ENCODE measurements at places on chromosomes 2 and 18.

GRCh38 chr2:8515864-8516533 lies 165.9 kb upstream of the ID2 start:
- DNase-seq: no peak

DNA sequence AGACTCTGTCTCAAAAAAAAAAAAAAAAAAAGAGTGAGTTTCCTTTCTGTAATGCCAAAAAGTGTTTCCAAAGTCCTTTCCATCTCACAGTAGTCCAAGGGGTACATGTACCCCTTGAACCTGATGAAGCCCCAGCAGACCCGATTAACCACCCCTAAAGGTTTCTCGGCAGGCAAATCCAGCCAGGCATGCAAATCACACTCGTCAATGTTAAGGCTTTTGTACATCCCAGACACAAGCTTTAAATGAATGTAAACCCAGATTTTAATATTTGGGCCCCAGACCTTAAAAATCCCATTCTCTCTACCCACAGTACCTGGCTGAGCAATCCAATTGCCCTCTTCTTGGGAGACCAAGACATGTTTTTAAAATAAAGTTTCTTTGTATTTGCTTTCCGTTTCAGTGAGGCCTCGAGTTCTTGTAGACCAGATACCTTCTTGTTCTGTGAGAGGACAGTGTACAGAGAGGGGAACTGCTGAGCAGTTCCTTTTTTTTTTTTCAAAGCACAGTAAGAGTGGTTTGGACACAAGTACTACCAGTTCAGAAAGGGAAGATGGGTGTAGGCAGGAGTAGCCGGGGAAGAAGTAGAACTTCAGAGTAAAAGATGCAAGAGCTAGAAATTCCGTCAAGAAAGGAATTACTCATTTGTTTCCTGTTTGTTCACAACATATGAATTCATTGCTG lies at the start of gene NLRC4:
Gene NLRC4, minus strand, starts transcription at position 465 of the 684 bp plus-strand sequence. CDS start 8,111 bp downstream, outside the sequence.
- DNase-seq: no peak

DNA sequence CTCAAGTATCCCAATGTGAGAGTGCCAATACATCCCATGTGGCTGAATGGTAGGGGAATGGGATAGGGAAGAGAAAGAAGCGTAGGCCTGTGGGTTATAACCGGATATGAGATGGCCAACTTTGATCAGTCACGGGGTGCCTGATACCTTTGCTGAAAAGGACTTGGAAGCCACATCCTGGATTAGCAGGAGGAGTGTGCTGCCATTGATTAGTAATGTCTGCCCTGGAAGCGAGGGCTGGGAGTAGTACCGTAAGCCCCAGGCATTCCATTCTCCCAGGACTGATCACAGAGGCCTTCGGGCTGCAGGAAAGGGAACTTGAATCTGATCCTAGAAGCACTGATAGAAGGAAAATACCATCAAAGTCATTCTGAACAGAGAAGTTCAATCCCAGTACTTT lies 218.5 kb downstream of the TFCP2L1 start:
- DNase-seq: no peak

DNA sequence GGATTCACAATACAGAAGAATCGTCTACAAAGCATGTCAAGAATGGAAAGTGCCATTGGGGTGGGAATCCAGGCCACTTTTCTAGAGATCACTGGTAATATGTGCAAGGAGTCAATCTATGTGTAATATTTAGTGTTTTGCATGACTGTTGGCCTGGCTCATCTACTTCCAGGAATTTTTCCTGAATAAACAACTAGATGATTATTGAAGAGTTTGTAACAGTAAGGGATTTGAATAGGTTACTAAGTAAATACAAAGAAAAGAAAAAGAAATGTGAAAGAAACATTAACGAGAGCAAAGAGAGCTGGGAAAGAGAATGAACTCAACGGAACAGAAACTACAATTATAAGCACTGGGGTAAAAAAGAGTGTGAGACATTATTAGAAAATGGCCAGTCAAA lies 406.0 kb downstream of the TGIF1 start:
- no peak for DNase-seq

GRCh38 chr2:174325373-174326160 lies 9.2 kb upstream of the SP9 start:
- no peak for DNase-seq

DNA sequence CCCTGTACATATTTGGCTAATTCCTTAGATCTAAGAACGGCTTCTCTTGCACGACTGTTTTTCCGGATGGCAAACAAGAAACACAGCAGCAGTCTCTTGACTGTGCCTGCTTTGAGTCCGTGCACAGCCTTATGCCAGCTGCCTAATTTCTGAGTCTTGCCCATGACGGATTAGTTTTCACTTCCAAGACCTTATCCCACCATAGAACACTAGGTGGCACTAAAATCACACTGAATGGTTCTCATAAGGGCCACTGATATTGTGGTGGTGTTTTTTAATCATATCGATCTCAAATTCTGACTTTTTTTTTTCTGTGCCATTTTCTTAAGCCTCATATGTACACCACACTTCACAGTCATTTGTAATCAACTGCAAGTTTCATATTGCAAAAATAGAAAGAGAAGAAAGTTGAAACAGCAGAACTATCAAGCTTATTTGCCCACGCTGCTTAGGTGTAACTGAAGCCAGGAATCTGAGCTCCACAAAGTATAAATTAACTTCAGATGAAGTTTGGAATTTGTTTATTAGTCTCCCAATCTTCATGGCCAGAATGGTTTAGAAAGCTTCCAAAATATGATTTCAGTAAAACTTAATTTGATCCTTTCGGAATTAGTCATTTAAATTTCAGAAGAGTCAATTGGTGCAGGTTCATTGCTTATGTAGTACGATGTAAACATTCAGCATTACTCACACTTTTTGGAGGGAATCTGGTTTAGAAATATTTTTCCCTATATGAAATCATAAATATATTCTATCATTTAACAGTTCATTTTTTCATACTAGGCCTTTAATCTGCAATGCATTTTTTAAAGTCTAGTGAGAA lies 45.5 kb upstream of the SCN7A start:
- DNase-seq: no peak

- DNase-seq: no peak
These were observed 108.3 kb downstream of the DSEL start for GRCh38 chr18:67408240-67408639.

- DNase-seq: no peak
These were observed 401.5 kb downstream of the CNTNAP5 start for GRCh38 chr2:124426625-124427024.

- DNase-seq: no peak
These were observed 12.3 kb downstream of the KCTD1 start for GRCh38 chr18:26536032-26536431.

DNA sequence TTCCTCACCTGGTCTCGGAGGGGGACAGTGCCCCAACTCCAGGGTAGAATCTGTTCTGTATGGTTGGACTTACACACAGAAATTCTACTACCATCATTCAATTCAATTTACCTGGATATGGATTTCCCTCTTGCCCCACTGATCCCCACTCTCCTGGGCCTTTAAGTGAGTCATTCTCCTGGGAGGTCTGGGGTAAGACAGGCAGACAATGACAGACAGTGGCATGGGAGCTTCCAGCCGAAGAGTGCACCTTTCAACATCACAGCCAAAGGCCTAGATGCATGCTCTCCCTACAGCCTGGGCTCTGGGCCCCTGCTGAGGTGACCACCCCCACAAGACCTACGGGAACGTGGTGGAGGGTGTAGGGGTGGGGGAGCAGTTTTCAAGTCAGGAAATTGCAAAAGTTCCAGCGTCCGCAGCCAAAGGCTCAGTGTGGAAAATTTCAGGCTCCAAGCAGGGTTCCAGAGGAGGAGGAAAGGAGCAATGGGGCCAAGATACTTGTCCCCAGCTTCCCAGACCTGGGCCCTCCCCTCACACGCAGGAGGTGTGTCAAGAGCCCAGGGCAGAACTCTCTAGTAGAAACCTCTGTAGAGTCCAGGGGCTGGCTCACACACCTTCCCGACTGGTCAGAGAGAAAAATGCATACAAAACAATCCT lies 296.4 kb downstream of the CYP26B1 start:
- no peak for DNase-seq

- DNase-seq: no peak
These were observed 158.5 kb upstream of the ACVR2A start for GRCh38 chr2:147686365-147686764.

DNA sequence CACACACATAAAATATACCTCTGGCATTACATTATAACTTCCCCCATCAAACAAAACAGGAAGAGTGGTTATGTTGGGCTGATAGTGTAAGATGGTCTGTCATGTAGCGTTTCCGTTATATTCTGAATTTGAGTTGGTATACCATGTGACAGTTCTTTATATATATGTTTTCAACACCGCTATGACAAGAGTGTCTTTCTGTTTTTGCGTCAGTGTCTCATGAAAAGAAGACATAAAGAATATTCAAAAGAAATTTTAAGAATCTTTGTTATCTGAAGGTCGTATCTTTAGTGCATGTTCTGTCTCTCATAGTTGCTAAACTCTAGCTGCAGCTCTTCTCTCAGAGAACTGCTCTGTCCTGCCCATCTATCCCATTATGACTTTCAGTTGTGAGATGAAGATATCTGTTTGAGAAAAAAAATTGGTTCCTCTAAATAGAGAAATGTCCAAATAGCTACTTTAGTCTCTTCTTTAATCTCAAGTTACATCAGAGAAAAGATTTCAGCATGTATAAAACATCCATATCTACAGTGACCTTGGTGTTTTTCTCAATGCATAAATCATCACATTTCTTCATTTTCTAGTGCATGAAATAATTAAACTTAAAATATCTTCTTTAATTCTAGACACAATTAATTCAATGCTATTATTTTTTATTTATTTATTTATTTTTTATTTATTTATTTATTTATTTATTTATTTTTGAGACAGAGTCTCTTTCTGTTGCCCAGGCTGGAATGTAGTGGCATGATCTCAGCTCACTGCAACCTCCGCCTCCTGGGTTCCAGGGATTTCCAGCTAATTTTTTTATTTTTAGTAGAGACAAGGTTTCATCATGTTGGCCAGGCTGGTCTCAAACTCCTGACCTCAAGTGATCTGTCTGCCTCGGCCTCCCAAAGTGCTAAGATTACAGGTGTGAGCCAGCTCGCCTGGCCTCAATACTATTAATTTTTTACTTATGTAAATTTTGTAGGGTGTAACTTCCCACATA lies 24.3 kb upstream of the PSME4 start:
- no peak for DNase-seq

DNA sequence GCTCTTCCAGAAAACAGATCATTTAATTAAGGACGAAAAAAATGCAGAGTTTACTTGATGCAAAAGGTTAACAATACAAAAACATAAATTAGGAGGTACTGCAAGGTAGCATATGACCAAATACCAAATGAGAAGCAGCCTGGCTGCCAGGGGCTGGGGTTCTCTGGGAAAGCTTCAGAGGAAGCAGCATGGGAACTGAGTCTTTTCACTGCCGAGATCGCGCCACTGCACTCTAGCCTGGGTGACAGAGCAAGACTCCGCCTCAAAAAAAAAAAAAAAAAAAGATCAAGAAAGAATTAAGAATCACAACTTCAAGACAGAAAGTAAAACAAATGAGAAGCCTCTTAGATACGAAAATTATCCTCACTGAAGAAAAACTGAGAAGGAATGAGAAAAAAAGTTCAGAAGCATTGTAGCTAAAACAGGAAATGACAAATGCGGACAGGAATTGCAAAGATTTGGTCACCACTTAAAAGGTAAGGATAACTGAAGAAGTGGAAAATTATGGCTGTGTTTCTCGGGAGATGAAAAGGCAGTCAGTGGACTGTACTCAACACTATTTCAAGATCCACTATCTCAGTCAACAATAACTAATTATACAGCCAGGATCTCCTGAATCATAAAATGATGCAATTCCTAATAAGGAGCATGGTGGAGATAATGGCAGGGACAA lies 4.3 kb downstream of the SEPTIN10 start:
- no peak for DNase-seq

DNA sequence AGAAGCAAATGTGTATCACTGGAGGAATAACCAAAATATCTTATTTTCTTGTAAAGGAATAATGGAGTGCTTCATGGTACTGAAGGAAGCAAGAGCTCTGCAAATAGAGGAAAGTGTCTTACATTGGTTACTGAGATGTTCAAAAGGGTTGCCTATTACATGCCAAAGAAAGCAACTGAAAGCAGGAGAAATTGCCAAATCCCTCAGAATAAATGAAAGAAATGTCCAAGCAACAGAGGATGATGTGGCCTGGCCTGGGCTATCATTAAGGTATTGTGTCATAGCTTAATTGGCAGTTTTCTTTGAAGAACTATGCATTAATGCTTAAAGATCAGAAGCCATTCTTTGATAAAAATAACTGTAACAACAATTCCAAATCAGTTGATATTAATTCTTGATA lies 173.7 kb downstream of the RAB3GAP1 start:
- DNase-seq: no peak

- no peak for DNase-seq
These were observed 16.8 kb upstream of the CLASP1 start for GRCh38 chr2:121666042-121666441.

DNA sequence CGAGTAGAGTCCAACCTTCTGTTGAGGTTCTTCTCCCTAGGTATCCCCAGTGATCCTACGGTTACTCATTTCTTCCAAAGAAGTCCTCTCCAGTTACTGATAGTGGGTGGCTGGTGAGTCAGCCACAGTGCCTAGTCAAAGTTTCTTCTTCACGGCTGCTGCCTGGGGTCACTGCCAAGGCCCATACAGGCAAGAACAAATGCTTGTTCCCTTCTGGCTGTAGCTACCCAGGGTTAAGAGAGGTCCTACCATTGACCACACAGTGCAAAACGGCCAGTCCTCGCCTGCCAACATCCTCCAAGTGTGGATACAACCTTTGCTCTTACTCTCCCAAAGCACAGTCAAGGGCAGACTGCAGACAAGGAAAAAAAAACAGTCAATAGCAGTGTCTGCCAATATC lies 2.9 kb upstream of the PTPN4 start:
- DNase-seq: peak; percentile 5

- DNase-seq: no peak
These were observed 28.7 kb upstream of the RTN4 start for GRCh38 chr2:55078956-55079355.

- DNase-seq: no peak
These were observed 14.5 kb downstream of the CYP26B1 start for GRCh38 chr2:72132981-72133720.

GRCh38 chr2:23510471-23510870 lies 125.5 kb downstream of the KLHL29 start:
- DNase-seq: no peak

- DNase-seq: no peak
These were observed 674.0 kb downstream of the CNTNAP5 start for GRCh38 chr2:124698979-124699565.
